ENCODE measurements at places on chromosomes 11 and 22. TPM values are rescaled to one million over a fixed set of nuclear protein-coding genes. Genes with fewer than 3 reads are reported as not detected.
A peak's percentile ranks its signal among the peaks of the same experiment; 100 is the strongest.

GRCh38 chr11:118842369-118842768, 41.3 kb upstream of the CXCR5 start:
- H3K27me3 ChIP-seq = no peaks in the 10 kb centered on the region
- no peak overlapping the region for H3K4me3 ChIP-seq
- no peaks in the 10 kb centered on the region for H3K36me3 ChIP-seq
- H3K27ac ChIP-seq = no peak overlapping the region
- DNase-seq = no peak

DNA sequence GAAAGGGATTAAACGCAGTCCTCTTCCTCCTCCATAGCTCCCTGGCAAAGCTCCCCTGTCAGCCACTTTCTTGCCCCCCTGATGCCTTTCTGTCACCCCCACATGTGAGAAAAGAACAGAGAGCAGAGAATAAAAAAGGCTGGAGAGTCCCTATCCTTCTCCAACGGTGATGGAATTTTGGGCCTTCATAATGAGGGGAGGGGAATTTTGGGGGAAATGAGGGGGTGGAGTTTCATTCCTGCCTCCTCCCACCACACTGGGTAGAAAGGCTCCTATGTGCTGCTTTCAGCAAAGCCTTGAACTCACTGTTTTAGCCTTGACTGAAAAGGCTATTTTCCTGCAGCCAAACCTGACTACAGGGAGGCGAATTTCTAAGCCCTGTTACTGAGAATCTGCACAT, 59.3 kb downstream of the C11orf58 start:
- no peak overlapping the region for H3K4me3 ChIP-seq
- H3K27me3 ChIP-seq = no peaks in the 10 kb centered on the region
- no peaks in the 10 kb centered on the region for H3K4me1 ChIP-seq
- H3K27ac ChIP-seq = no peak overlapping the region
- DNase-seq = no peak

GRCh38 chr11:72228229-72228843, 3.8 kb downstream of the INPPL1 start:
- no peaks in the 10 kb centered on the region for H3K27me3 ChIP-seq
- H3K4me3 ChIP-seq = no peak overlapping the region
- no peak overlapping the region for H3K27ac ChIP-seq

DNA sequence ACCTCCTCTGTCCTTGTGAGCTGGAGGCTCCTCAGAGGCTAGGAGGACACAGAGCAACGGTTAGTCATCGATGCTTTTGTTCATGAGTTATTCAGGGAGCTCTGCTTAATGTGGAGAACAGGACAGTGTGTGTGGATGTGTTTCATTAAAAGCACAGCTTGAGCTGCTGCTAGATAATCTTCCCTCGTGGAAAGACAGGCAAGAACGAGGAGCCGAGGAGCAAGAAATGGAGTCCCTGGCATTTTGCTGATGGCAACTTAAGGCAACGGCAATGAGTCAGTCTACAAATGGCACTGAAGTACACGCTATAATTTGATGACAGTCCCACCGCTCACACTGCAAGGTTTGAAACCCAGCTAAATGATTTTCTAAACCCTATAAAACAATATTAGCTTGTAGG, 106.2 kb downstream of the IGLL1 start:
- H3K4me1 ChIP-seq = no peaks in the 10 kb centered on the region
- no peak overlapping the region for H3K4me3 ChIP-seq
- no peak for DNase-seq
- H3K36me3 ChIP-seq = no peaks in the 10 kb centered on the region
- no peak overlapping the region for H3K27ac ChIP-seq

DNA sequence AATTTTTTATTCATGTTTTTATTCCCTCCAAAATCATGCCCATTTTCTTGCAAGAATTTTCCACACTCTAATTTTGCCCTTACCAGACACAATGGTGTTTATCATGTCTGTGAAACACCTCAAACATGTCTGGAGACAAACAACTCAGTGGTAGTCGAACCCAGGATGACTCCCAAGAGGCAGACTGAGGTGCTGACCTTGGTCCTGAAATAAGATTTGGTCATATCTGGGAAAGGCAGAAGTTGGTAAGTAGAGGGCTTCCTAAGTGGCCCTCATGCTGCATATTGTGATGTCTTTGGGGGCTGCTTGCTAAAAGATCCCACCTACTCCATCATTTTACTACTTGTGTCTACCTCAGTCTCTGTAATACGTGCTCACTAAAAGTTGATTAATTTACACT, 369.4 kb upstream of the ISX start:
- H3K27me3 ChIP-seq = no peaks in the 10 kb centered on the region
- H3K4me1 ChIP-seq = no peaks in the 10 kb centered on the region
- no peak overlapping the region for H3K4me3 ChIP-seq
- DNase-seq = no peak

DNA sequence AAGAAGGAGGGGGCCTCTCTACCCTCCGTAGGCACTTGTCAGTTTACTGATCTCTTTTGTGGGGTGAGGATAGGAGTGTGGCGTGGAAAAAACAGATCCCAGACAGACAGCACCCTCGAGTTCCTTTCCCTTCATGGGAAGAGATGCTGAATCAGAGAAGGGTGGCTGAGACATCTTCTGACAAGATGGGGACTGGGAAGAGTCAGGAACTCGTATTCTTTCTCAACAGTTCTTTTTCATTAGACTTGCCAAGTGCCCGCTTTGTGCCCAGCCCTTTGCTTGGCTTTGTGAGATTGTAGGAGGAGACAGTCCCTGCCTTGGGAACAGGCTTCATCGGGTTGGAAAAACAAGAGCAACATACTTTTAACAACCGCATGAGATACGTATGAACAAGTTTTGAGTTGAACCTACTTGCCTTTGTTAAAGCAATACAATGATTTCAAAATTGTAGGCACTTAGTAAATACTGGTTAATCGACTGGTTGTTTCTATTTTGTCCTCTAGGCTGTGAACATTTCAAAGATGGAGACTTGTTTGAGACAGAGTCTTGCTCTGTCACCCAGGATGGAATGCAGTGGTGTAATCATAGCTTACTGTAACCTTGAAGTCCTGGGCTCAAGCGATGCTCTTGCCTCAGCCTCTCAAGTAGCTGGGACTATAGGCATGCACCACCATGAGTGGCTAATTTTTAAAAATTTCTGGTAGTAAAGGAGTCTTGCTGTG, 1.1 kb downstream of the RRM1 start:
- peak overlapping the region; percentile 89 for H3K27ac ChIP-seq
- H3K36me3 ChIP-seq = peaks cover 4% of the 10 kb centered on the region
- peak overlapping the region; percentile 87 for H3K4me3 ChIP-seq
- no peak for DNase-seq
- no peaks in the 10 kb centered on the region for H3K27me3 ChIP-seq

DNA sequence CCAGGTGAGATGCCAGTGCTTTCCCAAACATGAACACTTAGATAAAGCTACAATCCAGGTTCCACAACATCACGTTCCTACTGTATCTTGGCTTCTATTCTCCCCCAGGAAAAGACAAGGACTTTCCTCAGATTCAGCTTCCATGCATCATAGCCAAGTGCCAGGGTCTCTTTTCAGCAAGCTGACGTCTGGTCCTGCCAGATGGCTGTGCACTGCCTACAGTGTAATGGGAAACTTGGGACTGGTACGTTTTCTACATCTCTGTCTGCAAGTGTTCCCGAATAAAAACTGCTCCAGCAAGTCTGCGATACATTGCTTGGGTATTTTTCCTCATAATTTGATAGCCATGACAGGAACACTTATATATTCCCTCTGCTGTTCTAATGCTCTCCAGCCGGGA, 412.5 kb downstream of the FAM181B start:
- no peaks in the 10 kb centered on the region for H3K4me1 ChIP-seq
- H3K36me3 ChIP-seq = no peaks in the 10 kb centered on the region
- no peak for DNase-seq
- H3K27ac ChIP-seq = no peak overlapping the region

DNA sequence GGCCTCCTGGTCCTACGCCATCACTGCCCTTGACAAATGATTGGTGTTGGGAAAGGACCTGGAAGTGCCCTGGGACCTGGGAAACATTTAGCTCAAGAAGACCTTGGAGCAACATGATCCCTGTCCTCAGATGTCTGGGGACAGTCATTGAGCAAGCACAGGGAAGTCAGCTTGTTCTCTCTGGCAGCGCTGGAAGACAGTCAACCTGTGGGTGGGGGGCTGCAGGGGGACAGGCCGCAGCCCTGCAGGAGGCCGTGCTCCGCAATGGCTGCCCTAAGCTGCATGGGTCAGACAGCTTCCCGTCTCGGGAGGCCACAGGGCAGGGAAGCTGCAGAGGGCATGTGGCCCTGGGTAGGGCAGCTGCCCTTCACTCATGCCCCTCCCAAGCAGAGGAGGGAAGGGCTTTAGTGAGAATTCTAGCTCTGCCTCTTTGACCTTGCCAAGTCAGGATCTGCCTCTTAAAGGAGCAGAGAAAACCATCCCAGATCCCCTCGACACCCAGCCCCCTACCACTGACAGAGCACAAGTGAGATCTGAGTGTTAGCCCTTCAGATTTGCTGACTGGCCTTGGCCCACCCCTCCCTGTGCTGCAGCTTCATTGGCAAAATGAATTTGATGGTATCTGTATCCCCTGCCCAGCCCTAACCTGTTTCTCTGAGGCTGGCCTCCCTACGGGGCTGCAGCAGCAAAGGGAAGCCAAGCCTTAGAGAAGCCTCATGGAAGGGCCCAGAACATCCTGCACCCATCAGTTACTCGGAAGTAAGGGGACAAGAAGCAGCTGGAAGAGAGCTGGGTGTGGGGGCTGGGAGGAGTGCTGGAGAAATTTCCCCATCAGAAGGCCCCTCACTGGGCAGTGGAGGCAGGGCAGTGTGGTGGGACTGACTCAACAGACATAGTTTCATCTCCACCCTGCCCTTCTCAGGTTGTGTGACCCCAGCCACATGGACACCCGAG, 6.2 kb upstream of the SREBF2 start:
- no peaks in the 10 kb centered on the region for H3K27me3 ChIP-seq
- no peak for DNase-seq
- H3K4me3 ChIP-seq = no peak overlapping the region
- H3K36me3 ChIP-seq = no peaks in the 10 kb centered on the region
- H3K4me1 ChIP-seq = no peaks in the 10 kb centered on the region

DNA sequence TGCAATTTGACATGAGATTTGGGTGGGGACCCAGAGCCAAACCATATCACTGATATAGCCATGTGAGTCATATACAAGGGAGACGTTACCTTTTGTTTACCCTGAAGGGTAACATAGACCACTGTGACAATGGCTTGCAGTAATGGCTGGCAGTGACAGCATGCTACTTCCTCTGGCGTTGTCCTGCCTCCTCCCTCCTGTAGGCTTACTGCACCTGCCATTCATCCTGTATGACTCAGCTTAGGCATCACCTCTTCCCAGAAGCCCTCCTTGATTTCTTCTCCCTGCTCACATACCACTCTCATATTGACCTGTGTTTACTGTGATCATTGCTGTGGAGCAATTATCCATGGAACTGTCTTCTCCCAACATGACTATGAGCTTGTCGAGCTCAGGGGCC, 12.0 kb upstream of the PVALB start:
- H3K27me3 ChIP-seq = no peaks in the 10 kb centered on the region
- no peak overlapping the region for H3K27ac ChIP-seq
- DNase-seq = no peak
- H3K36me3 ChIP-seq = no peaks in the 10 kb centered on the region

The SLC39A13 gene
- 8.2 TPM for total RNA-seq

The PAFAH1B2 gene
- 33.4 TPM for total RNA-seq

The DEFB131B gene
- total RNA-seq = not detected

The OR5L2 gene
- not detected for total RNA-seq

The SPI1 gene
- 14.2 TPM for total RNA-seq

The WNT11 gene
- 1.1 TPM for total RNA-seq

The NNMT gene
- total RNA-seq = 0.47 TPM

The YPEL1 gene
- 0.98 TPM for total RNA-seq

Measured in liver (tissue), 10 donors.